ENCODE measurements at places on chromosomes 4 and X.

- DNase-seq: no peak
Observed at GRCh38 chr4:138555584-138555983, 313.4 kb upstream of the SLC7A11 start.

DNA sequence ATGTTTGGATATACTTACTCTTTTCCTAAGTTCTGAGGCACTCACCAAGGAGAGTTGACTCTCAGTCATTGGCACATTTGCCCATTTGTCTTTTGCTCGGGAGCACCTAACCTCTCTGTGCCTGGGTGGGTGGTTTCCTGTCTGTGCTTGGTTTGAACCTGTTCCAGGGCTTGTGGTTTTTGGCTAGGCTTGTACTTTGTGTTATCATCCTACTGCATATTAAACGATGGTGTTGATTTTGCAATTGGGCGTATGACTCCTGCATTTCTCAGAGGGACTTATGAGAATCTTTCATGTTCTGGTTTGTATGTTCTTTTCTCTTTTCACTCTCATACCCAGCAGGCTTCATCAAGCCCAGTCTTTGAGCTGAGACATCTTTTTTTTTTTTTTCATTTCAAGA lies 161.7 kb downstream of the BTC start:
- DNase-seq: no peak

GRCh38 chrX:107154787-107155620 lies 36.4 kb upstream of the RBM41 start:
- DNase-seq: no peak

- no peak for DNase-seq
Observed at GRCh38 chr4:24559032-24559821, 25.1 kb downstream of the DHX15 start.

DNA sequence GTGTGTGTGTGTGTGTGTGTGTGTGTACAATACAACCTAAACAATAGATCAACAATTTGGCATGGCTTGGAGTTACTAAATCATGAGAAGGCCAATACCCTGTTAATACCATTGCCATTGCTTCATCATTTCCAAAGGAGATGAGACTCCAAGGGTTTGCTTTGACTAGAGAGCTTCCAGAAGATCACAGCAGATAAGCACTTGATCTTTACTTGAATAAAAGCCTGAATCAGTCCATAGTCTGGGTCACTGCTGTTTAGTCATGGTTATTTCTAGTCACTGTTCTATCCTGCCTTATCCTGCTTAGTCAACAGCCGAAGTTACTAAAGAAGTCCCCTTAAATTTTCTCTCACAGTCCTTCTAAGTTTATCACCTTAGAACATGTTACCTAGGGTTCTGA lies 58.2 kb downstream of the RAB40AL start:
- no peak for DNase-seq

- no peak for DNase-seq
Observed at GRCh38 chrX:3312109-3312508, 34.3 kb downstream of the MXRA5 start.

DNA sequence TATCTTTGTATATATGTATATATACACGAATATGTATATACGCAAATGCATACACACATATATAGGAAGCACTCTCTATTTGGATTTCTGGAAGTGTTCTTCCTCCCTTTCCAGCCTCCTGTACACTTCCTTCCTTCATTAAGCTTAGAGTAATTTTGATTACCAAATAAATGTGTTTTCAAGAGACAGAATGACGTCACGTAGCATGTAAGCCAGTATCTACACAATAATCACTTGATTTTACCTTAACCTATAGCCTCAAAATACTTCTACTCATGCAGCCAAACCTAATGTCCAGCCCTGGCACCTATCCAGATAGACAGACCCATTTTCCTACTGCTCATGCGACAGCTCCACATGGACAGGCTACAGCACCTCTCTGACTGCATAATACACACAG lies 29.9 kb downstream of the MAGEA10 start:
- DNase-seq: no peak
